ENCODE measurements at places on chromosomes 5 and 9.

DNA sequence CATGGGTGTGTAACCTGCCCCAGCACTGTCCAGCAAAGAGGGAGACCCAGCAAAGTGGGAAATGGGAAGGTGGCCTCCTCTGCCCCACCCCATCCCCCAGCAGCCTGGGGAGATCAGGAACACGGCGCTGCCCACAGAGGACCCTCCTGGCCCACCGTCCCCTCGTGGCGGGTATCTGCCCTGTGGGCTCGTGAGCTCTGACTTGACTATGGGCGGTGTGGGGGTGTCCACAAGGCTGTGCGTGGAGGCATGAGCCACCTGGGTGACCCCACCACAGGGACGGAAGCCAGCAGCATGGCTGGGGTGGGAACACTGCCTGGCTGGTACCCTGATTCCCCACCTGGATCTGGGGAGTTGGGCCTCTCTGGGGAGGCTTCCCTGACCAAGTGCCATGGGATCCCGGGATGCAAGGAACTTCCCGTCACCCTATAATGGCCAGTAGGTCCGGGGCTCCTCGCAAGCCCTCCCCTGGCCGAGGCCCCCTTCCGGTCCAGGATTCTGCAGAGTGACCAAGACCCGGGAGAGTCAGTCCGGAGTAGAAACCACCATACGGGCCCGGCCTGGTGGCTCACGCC lies 29.3 kb upstream of the SLC6A19 start:
- no peak for DNase-seq

DNA sequence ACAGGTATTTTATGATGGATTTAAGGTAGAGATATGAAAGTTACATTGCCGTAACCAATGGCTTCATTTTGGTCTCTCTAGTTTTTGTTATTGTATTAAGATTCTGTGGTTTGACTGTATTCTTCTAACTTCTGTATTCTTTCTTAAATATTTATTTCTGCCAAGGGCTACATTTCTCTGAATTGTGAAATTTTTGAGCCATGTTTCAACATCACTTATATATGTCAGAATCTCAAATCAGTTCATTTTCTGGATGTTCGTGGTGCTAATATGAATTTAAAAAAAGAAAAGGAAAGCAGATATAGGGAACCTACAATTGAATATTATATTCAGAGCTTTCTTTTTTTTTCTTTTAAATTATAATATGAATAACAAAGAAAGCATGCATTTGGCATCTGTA lies 142.7 kb downstream of the ANXA1 start:
- peak; percentile 41 for DNase-seq

- no peak for DNase-seq
These were observed 65.3 kb downstream of the CFAP95 start for GRCh38 chr9:69885931-69886330.

GRCh38 chr9:21070171-21070571 lies 7.6 kb downstream of the IFNB1 start:
- DNase-seq: peak; percentile 5

DNA sequence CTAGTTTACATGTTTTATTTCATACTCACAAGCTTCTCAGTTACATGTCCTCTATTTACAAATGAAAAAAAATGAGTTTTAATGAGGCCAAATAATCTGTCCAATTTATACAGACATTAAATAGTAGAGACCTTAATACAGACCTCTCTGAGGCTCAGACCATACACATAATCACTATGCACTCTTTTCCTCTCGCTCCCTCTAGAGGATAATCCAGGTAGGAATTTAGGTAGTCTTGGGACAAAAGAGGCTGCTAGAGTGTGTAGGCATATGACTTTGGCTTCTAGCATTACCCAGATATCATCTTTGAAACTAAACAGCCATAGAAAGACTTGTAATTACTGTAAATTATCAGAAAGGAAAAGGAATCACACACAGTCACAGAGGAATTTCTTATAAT lies 444.7 kb downstream of the HINT1 start:
- DNase-seq: no peak

Data from inflammatory macrophage (primary cell).